ENCODE measurements at places on chromosomes 12 and 14.

DNA sequence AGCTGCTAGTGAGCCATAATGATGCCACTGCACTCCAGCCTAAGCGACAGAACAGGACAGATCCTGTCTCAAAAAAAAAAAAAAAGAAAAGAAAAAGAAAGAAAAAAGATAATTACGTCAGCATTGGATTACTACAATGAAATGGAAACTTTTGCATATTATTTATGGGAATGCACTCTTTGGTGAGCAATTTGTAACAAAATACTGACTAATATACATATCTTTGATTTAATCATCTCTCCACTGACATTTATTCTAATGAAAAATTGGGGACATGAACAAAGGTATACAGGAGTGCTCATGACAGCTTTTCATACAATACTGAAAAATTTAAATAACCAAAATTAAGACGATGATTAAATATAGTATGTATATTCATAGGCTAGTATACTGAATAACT lies 27.9 kb upstream of the HECTD1 start:
- no peak for DNase-seq

DNA sequence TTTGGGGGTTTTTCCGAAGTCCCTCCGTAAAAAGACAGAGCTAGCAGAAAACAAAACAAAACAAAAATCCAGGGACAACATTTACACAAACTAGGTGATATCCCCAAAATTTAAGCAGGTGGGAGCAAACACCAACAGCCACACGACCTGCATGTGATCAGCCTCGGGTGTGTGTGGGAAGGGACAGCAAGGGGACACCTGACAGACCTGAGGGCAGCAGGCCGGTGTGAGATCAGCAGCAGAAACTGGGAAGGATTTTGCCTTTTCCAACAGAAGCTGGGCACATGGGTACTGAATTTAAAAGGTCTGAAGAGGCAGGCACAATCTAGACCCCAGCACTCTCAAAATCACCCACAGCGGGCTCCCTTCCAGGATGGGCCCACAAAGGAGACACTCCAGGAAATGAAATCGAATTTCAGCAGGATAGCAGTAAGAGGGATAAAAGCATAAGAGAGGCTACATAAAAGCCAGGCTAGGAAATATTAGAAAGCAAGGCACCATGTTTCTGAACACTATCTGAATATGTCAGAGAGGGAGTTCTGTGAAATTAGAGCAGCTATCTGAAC lies 36.5 kb upstream of the SELPLG start:
- no peak for DNase-seq

- DNase-seq, result no peak
Measured at GRCh38 chr14:75805646-75806045, 144.6 kb downstream of the TTLL5 start.

DNA sequence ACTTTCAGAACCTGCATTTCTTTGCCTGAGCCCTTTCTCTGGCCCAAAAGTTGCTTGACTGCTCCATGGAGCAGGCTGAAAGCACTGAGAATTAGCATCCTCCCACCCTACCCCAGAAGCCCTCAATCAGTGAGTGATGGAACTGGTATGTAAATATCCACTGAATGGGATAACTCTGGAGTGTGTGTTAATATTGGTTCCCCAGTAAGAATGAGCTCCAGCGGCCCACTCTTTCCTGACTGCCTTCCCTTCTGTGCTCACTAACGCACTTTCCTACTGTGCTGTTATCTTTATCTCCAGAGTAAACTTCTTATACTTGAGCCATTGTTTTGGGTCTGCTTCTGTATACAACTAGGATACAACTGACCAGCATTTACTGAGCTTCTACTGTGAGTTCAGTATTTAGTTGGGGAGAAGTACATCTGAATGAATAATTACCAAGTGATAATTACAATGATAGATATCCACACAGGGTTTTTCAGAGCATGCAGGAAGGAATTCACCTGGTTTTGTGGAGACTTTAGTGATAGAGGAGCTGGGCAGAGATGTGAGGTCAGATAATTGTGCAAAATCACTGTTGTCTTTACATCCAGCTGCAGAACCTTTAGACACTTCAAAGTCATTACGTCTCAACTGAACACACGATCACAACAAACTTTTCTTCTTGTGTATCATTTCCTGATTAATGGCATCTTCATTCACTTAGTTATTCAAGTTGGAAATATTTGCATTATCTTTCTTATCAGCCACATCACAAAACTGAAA lies 149.2 kb upstream of the BTG1 start:
- no peak for DNase-seq

GRCh38 chr14:105332350-105332874 lies 17.9 kb downstream of the PACS2 start:
- DNase-seq, result no peak

DNA sequence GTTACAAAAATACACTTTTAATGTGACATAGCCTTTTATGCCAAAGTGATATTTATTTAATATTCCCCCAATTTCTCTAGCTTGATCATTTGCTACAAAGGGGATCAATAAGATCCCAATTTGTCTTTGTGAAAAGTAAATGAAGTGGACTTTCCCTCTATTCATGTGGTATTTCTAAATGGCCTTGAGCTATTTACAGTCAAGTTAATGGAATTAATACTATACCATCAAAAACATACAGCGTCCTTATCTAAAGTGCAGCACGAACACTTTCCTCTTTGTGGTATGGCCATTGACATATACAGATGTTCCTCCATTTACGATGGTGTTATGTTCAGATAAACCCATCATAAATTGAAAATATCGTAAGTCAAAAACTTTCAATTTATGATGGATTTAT lies 23.2 kb downstream of the CFL2 start:
- DNase-seq, result no peak

DNA sequence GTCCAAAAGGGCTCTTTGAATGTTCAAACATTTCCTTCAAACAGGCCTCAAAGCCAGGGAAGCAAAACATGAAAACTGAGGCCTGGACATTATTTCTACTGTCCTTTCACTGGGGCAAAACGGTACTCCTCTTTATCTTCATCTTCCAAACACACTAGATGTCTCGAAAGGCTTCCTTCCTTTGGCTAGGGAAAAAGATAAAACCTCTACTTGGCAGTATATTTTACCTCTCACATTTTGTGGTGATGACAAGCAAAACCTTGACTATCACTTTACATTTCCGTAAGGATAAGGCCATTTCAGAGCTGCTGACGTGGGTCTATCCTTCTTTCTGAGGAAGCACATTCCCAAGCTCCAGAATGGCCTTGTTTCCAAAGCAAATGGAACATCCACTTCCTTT lies 9.9 kb downstream of the STAB2 start:
- DNase-seq, result no peak

- DNase-seq, result no peak
Measured at GRCh38 chr12:112946236-112947000, 8.1 kb downstream of the OAS3 start.

DNA sequence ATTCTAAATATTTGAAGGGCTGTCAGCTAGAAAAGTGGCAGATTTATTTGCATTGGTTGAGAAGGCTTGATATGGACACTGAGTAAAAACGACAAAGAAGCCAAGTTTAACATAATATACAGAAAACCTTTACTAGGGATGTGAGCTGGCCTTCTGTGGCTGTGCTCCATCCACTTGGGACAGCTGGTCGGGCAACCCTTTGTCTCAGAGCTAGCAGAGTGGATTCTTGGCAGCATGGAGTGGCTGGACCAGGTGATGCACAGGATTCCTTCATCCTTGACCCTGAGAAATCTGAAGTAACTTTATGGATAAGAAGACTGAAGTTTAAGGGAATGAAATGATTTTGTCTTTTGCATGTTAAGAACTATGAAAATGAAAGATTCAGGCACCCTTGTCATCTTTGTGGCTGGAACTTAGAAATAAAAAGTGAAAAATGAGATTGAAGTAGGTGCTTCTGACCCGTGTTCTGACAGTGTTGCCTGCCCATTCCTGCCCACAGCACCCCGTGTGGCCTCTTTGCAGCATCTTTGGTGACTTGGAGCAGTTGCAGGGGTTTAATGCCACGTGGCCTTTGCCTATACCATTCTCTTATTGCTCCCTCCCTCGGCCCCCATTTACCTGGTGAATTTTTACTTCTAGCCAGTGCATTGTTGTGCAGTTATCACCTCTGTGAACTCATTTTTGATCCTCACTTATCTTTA lies 32.6 kb downstream of the PELI2 start:
- no peak for DNase-seq

DNA sequence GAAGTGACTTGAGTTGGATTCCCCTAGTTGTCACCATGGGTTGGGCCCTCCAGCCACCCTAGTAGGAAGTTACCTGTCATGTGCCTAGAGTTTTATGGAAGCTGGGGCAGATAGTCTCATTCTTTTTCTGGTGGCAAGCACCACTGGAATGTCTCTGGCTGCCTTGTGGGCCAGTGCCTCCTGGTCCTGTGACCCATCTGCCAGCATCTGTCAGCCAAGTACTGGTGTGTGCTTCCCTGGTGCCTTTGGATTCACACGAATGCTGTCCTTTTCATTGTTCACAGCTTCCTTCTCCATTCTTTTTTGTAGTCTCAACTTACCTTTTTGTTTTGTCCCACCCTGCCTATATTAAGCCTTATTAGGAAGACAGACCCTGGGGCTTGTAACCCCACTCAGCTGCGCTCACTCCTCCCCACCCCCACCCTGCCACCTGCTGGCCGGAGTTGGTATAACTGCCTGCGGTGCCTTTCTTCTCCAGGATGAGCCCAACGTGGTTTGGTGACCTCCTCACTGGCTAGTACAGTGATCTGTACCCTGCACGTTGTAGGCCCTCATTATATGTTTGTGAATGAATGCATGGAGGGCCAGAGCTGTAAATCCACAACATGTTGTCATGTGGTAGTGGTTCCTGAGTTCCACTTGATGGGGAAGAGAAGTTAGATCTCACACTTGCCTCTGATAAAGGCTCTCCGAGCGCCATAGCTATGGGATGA lies 125.7 kb downstream of the TSPAN9 start:
- peak; percentile 85 for DNase-seq

DNA sequence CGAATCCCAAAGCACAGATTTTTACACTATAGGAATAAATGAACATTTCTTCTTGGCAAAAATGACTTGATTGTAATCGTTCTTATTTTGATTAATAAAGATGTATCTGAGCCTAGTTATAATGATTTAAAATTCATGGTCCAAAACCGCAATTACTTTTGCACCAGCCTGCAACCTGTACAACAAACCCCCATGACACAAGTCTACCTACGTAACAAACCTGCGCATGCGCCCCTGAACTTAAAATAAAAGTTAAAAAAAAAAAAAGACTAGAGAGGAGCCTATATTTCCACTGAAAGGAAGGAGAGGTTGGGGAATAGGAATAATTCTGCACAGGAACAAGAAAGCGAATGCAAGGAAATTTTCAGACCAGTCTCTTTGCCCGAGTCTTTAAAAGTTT lies 145.2 kb downstream of the SCARB1 start:
- DNase-seq, result no peak

DNA sequence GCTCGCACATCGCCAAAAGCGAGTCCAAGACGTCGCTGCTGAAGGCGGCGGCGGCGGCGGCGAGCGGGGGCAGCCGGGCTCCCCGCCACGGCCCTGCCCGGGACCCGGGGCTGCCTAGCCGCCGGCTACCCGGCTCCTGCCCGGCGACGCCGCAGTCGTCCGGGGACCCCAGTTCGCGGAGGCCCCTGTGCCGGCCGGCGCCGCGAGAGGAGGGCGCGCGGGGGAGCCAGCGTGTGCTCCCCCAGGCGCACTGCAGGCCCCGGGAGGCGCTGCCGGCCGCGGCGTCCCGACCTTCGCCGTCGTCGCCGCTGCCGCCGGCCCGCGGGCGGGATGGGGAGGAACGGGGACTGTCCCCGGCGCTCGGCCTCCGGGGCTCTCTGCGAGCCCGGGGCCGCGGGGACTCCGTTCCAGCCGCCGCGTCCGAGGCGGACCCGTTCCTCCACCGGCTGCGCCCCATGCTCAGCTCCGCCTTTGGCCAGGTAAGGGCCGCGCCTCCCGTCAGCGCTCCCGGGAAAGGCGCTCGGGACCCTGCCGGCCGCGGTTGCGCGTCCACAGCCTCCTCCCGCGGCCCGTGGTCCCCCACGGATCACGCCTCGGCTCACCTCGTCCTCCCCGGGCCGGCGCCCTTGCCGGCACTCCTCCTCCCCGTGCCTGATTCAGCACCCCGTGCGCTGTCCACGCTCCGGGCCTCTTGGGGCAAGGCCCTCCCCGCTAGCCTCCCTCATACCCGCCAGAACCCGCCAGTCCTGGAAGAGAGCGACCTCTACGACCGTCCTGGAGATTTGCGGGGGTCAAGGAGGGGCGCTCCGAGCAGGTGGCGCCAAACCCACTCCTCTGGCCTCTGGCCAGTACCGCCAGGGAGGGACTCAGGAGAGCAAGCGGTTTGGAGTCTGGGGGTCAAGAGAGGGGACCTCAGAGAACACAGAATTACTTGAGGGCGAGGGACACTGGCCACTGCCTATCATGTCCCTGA lies 721 bp downstream of the CABP1 start:
- DNase-seq, result peak; percentile 71

GRCh38 chr12:119171291-119171690 lies 7.4 kb upstream of the HSPB8 start:
- DNase-seq, result no peak

DNA sequence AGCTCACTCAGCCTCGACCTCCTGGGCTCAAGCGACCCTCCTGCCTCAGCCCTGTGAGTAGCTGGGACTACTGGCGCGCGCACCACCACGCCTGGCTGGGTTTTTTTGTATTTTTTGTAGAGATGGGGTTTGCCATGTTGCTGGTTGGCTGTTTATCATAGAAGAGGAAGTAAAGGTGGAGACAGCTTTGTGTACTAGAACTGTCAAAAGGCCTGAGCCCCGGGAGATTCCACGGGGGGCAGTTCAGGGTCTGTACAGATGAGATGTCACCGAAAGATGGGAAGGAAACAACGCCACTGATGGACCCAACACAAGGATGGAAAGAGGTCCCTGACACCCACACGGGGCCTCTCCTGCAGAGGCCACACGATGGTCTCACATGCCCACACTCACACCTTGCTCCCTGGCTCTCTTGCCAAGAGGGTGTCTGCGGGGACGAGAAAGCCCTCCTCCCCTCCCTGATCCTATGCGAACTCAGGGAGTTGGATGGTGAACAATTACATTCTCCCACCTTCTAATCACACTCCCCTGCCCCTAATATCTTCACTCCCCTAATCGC lies 66.6 kb downstream of the KDM2B start:
- DNase-seq, result no peak

DNA sequence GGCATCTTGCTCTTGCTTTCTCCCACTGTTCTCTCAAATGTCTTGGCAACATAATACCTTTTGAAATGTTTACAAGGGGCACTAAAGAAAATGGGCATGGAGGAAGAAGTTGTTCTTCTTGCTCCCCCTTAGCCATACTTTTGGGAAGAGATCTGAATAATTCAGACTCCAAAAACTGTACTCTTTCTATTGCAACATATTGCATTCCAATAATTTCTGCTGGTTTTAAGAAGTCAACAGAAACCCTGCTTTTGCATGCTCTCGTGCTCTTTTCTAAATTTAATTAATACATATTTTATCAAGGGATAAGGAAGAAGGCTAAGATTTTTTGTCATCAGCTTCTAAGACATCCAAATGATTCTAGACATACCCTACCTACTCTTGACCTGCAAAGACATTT lies 409.9 kb upstream of the SOX5 start:
- DNase-seq, result peak; percentile 25

- DNase-seq, result no peak
Measured at GRCh38 chr12:96571101-96571862, 81.9 kb downstream of the CFAP54 start.

Measured in adipocyte (in vitro differentiated cells).